NCI-H2227 treated with DMSO at 0.1 percent for 48 hours (cell line): ENCODE measurements at places on chromosomes 7 and 10.
A peak's percentile ranks its signal among the peaks of the same experiment; 100 is the strongest.

DNA sequence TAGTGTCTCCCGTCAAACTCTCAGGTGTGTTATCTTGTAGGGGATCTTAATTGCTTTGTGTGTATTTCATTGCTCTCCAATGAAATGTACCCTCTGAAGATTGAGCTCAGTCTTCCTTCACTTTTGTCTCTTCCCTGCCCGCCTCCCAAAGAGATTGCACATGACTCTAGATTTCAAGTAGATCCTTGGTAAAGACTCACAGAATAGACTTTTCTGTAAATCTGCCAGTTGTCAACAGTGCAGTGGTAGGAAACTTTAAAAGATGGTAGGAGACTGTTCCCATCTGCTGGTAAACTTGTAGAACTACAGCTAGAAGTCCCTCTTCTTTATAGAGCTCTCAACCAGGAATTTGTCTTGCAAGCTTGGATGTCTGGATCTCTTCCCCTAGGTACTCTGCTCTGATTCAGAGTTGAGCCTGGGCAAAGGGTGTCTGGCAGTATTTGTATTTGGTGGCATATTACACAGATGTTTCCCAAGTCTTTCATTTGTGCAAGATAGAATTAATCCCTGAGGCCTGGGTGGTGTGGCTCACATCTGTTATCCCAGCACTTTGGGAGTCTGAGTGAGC is 9.6 kb downstream of the CCL26 start:
- DNase-seq = peak; percentile 77

DNA sequence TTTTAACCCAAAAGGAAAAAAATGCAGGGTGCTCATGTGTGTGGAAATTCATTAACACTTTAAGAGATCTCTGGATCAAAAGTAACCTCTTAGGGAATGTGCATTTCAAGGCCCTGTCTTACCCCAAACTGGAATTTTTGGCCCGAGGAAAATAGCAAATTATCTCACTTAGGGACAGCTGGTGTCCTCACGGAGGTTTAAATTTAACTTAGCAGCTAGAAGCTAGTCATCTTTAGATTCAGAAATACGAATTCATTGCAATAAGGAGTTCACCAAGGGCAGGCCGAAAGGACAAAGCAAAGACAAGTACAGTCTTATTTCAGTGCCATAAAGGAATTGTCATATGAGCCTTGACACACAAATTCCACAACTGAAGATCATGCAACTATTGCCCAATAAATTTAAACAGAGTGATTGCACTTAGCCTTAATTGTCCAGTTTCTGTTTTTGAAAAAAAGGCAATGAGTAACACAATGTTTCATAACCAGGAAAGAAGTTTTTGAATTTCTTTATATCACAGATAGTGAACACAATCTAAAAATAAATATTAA is 22.4 kb upstream of the SEMA3C start:
- no peak for DNase-seq

- DNase-seq = no peak
Observed at GRCh38 chr10:24114556-24114955, 94.4 kb upstream of the KIAA1217 start.

GRCh38 chr7:49638166-49638565 is 135.3 kb upstream of the VWC2 start:
- DNase-seq = no peak

DNA sequence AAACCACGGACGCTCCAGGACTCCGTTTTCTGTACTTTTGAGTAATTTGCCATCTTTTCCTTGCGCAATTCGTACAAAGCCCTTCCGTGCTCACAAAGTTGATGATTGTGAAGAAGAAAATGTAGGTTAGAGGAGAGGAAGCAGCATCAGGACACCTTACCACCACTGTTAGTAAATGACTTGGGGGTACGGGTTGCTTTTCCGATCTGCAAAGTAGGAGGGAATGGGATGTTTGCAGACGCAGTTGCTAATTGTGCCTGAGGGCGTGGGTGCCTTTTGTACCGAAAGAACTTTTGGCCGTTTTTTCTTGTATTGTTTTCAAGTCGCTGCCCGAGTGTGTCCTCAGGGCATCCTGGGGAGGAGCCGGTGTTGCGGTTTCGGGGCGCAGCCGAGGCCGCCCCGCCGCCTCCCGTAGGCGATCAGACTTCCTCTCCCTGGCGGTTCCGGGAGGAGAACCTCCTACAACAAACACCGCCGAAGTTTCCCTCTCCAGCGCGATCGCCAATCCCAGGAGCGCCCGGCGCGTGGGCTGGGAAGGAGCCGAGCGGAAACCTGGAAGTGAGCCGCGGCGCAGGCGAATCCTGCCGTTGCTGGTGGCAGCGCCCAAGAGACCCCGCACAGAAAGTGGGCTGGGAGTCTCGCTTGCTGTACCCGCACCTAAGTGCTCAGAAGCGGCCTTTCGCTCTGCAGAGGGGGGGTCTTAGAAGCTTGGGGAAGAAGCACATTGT is 1.0 kb downstream of the PRR15 start:
- no peak for DNase-seq

DNA sequence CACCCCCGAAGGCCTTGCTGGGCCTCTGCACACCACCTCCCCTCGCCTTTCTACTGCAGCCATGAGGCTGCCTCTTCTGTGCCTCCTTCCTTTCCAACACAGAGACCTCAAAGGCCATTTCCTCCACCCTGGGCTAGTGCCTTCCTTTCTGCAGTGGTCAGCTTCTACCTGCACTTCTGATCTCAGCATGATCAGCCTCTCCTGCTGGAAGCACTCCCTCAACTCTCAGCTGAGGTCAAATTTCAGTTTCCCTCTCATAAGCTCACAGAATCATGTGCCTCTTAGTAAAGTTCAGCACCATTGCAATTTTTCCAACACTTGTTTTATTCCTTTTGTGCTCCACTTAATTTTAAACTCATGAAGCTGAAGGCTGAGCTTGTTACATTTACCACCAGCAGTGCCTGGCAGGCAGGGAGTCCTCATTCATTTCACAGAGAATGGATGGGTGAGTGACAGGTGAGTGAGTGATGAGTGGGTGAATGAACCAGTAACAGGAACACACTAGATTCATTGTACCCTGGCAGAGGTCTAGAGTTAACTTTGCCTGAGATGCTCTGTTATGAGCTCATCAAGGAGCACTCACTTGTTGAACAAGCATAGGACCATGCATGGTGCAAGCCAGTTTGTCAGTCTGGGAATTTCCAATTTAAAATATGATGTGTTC is 124.0 kb upstream of the PRSS58 start:
- DNase-seq = no peak

DNA sequence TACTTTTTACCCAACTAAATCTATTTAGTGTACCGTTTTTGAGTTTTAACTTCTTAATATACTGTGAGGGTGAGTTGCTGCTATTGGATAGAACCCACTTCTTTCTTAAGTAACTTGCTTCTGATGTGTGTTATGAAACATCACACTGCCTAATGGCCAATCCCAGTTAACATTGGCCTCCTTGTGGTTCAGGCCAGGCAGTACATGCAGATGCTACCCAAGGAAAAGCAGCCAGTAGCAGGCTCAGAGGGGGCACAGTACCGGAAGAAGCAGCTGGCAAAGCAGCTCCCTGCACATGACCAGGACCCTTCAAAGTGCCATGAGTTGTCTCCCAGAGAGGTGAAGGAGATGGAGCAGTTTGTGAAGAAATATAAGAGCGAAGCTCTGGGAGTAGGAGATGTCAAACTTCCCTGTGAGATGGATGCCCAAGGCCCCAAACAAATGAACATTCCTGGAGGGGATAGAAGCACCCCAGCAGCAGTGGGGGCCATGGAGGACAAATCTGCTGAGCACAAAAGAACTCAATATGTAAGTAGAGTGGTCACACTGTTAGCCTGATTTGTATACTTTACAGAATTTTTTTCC is 39.7 kb downstream of the TES start:
- no peak for DNase-seq

DNA sequence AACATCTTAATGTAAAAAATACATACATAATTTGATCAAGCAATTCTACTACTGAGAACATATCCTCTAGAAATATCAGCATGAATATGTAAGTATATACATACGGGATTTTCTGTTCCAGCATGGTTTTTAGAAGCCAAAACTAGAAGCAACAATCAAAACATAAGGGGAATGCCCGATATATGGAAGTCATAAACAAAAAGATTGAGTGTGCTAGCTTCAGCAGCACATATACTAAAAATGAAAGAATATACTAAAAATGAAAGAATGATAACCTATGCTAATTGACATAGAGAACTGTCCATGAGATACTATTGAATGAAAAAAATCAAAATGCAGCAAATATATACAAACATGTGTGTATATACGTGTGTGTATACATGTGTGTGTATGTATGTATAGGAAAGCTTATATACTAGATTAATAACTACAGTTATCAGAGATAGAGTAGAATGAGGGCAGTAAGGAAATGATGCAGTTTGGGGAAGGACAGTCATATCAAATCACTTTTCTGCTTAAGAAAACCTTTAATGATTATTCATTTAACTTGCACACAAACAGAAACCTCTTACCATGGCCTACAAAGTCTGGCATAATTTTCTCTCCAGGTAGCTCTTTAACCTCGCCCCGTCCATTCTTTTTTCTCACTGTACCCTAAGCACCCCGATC is 72.9 kb downstream of the NPY start:
- no peak for DNase-seq

GRCh38 chr10:8072211-8072610 is 17.7 kb downstream of the GATA3 start:
- no peak for DNase-seq

- DNase-seq = no peak
Observed at GRCh38 chr7:28941633-28942032, 16.5 kb downstream of the TRIL start.

- no peak for DNase-seq
Observed at GRCh38 chr10:107444443-107444842, 279.9 kb upstream of the SORCS1 start.

DNA sequence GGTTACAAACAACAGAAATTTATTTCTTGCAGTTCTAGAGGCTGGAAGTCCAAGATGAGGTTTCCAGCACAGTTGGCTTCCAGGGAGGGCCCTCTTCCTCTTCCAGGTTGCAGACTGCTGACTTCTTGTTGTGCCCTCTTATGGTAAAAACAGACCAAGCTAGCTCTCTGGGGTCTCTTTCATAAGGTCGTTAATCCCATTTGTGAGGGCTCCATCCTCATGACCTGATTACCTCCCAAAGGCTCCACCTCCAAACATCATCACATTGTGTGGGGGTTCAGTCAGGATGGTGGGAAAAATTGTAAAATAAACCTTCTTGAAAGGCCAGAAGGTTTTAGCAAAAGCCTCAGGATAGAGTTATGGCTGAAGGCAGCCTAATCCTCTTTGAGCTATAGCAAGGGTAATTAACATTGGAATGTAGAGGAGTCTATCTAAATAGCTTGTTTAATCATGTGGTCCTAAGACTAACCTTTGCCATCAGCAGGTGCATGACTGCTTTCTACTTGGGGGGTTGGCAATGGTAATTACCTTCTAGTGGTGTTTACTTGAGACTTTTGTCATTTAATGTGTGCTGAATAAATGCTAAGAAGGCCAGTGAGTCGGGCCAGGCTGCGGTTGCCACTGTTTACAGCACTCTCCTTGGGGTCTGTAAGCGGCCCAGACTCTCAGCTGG is 80.8 kb downstream of the PPP1R17 start:
- no peak for DNase-seq

- DNase-seq = peak; percentile 6
Observed at GRCh38 chr10:62037890-62038608, 136.6 kb downstream of the ARID5B start.

GRCh38 chr7:36192053-36192824 is 39.2 kb downstream of the EEPD1 start:
- DNase-seq = no peak

- DNase-seq = no peak
Observed at GRCh38 chr7:99260395-99260794, 12.2 kb upstream of the MYH16 start.

- DNase-seq = no peak
Observed at GRCh38 chr10:21260066-21260465, 265.4 kb downstream of the SKIDA1 start.

DNA sequence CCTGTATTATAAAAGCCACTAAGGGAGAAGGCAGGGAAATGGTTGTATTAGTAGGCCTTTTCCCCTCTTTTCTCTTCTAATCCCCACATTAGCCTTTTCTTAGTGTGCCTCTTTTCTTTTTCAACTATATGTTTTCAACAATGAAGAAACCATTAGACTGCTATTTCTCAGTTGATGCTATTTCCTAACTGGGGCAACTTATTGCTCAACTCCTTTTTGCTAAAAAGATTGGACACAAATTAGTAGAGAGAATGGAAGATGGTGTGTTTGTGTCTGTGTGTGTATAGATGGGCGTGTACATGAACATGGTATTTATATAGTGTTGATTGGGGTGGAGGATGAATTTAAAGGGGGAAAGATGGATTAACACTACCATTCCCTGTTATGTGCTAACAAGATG is 28.4 kb downstream of the TBC1D12 start:
- no peak for DNase-seq

DNA sequence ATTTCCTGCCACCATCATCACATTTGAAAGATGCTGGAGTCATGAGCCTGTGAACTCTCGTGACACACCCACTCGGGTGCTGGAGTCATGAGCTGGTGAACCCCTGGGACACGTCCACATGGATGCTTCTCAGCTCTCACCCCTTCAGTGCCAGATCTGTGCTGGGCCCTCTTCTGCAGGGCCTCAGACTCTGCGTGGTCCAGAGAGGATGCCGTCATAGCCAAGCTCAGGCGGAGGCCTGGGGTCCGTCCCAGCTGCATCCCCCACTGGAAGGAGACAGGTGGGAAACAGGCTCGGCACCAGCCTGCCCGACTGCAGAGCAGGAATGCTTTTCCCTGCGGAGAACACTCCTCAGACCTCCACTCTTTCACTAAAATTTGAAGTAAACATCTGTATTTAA is 156.5 kb upstream of the PPP2R2D start:
- no peak for DNase-seq

DNA sequence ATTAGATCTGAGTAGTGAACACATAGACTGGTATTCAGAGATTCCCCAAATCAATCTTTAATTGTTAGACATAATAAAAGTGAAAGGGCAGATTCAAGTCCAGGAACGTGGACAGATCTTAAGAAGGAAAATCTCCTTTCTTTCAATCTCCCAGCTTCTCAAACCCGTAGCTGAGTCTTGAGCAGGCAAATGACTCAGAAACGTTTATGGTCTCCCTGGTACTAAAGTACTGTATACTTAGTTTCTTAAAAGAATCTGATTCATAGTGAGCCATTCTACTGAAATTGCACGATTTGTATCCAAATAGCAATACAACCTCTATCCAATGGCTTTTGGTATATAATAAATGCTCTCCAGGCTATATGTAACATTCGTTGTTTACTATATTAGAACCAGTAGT is 140.4 kb upstream of the RHEB start:
- DNase-seq = no peak

- DNase-seq = no peak
Observed at GRCh38 chr7:135704698-135705097, 23.3 kb downstream of the SLC13A4 start.

- DNase-seq = peak; percentile 48
Observed at GRCh38 chr10:102642736-102643335, 1.4 kb upstream of the TRIM8 start.

- no peak for DNase-seq
Observed at GRCh38 chr7:89593125-89593524, 561.1 kb upstream of the STEAP1 start.

GRCh38 chr7:109282726-109283125 is 713.1 kb downstream of the DNAJB9 start:
- DNase-seq = no peak
